M059J (cell line): ENCODE measurements at places on chromosomes 1 and 21.

DNA sequence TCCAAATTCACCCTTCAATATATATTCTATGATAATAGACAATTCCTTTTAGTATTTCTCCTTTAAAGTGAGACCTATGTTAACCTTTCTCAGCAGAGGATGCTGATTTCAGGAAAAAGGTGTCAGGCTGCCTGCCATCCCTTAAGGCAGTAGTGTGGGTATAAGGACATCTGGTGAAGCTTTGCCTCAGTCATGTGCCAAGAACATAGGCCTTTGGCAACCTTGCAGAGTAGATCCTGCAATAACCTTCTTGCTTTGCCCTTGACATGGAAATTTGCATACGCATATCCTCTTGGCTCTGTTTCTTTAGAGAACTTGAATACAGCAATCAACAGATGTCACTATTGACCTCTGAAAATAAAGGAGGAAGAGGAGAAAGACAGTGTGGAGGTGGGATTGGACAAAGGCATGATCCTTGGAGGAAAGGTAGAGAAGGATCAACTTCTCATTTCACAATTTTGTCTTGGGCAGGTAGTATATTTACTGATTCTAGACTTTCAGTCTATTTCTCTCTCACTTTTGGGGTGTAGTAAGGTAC lies 21.1 kb upstream of the ZRANB2 start:
- DNase-seq: no peak

DNA sequence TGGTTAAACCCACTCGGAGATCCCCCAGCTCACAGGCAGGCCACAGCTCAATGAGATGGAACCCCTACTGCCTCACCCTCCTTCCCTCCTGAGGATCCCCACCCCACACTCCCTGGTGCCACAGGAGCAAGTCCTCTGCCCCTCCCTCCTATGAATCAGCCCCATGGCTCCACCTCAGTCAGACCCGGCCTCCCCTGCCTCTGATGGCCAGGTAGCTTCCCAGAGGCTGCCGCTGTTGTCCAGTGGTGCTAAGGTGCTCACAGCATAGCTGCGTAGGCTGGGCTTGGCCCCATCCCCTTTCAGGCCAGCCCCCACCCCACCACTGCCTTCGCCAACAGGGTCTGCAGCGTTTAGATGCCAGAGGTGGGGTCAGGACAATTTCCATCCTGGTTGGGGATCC lies 98.5 kb upstream of the IGSF21 start:
- DNase-seq: no peak

- DNase-seq: peak; percentile 10
These were observed 354.8 kb upstream of the NFIA start for GRCh38 chr1:60727552-60727951.

DNA sequence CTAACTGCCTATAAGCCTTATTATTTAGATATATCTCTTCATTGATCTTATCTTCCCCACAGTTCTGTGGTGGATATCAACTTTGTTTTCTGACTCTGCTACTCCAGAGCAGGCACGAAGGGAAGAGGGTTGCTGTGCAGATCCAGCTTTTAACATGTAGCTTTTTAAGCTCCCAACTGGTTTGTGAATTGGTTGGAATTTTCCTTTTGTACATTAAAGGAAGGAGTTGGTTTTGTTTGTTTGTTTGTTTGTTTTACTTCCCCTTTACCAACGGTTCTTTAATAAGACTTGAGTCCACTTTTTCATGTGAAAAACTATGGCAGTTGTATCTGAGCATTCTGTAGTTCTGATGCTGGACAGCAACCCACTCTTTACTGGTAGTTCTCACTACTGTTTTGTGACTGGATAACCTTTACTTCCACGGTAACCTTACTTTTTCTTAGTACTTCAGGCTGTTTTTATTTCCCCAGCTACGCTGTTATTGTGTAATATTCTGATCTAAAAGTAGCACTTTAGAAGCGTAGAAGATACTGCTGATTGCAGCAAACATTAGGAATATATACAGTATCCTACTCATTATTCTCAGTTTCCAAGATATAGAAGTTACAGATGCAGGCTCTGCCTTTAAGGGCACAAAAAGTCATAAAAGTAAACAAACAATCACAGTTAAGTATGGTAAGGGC lies 1.6 kb downstream of the GNPAT start:
- DNase-seq: peak; percentile 28

DNA sequence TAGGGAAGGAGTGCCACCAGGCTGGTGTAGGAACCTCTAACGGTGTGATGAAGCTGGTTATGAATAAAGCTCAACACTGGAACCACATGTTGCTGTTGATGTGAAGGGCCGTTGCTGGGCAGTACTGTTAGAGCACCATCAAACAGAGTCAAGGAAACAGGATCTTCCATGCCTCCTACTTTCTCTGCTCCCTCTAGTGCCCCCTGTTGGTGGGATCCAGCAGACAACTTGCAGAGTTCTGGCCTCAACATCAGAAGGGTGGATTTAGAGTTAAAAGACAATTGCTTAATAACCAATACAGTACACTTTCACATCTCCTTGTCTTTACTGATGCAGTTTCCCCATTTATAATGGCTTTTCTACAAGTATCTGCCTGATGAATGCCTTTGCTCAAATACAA lies 336.4 kb downstream of the NTNG1 start:
- DNase-seq: no peak

DNA sequence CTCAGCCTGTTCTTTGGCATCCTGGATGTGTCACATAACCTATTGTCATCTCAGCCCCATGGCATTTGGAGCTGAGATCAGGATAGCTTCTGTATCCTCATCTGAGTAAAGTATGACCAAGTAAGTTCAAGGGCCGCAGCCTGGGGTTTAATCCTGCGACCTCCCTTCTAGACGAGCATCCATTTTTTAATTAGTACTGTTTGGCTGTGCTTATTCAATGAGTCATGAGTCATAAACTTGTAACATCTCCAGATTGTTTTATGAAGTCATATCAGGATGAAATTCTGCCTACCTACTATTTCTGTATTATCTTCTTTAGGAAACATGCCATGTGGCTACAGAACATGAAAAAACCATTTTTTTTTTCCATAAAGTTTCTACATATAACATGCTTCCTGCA lies 119.1 kb downstream of the ERG start:
- DNase-seq: peak; percentile 32

GRCh38 chr1:175178456-175178855 lies 14.1 kb downstream of the KIAA0040 start:
- DNase-seq: no peak
